ENCODE measurements at places on chromosomes 3 and 15. TPM values are rescaled to one million over a fixed set of nuclear protein-coding genes. Genes with fewer than 3 reads are reported as not detected.

The ASB14 gene
- not detected for total RNA-seq

GRCh38 chr3:184976-185375 lies 11.6 kb upstream of the CHL1 start:
- H3K27me3 ChIP-seq, result no peaks in the 10 kb centered on the region
- H3K36me3 ChIP-seq, result no peaks in the 10 kb centered on the region
- H3K27ac ChIP-seq, result no peak overlapping the region
- DNase-seq, result no peak

The DNAJC13 gene
- 29.9 TPM for total RNA-seq

The BTLA gene
- total RNA-seq, result 21.7 TPM

- no peaks in the 10 kb centered on the region for H3K36me3 ChIP-seq
- no peak for DNase-seq
- no peak overlapping the region for H3K27ac ChIP-seq
- H3K4me3 ChIP-seq, result no peak overlapping the region
- H3K27me3 ChIP-seq, result peaks cover 4% of the 10 kb centered on the region
Observed at GRCh38 chr3:29026959-29027358, 253.9 kb upstream of the RBMS3 start.

DNA sequence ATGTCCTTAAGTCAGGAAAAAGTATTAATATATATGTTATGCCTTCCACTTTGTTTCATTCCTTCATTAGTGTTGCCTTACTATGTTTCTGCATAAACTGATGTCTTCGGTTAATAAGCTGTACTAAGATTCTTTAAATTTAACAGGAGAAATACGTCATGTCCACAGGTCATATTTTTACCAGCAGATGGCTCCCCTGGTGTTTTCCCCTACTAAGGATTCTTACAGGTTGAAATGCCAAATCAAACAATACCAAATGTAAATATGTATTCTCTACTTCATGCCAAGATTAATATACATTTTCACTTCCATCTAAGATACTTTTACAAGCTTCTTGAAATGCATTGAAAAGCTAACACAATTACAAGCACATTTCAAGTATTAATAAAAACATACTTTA lies 1602.1 kb downstream of the SI start:
- H3K4me1 ChIP-seq, result no peaks in the 10 kb centered on the region
- H3K36me3 ChIP-seq, result no peaks in the 10 kb centered on the region
- DNase-seq, result no peak
- no peak overlapping the region for H3K27ac ChIP-seq
- no peaks in the 10 kb centered on the region for H3K27me3 ChIP-seq

Measured in activated CD4-positive, alpha-beta T cell treated with anti-CD3 and anti-CD28 coated beads for 36 hours (primary cell).